Colonic mucosa (tissue), 4 donors: ENCODE measurements at places on chromosomes 1 and 21. TPM values are rescaled to one million over a fixed set of nuclear protein-coding genes. Genes with fewer than 3 reads are reported as not detected.
A peak's percentile ranks its signal among the peaks of the same experiment; 100 is the strongest.

DNA sequence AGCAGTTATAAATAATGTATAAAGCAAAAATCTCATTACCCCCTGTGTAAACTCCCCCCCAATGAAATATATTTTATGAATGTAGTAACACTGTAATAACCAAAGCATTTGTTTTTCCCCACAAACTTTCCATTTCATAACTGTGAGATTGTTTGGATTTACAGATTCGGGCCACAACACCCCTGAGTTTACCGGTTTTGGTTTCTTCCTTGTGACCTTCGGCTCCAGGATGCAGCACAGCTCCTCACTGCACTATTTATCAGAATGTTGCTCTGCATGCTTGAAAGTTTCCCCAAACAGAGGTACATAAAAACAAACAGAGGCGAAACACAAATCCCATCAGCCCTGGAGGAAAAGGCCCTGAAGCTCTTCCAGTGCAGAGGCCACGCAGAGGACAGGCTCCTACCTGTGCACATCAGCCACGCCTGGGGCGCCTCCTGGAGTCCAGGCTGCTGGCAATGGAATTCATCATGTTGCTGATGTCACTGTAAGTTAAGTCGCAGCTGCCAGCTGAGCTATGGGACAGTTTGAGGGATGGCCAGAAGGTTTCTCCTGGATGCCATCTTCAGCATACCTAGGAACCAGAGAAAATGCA lies 122.0 kb downstream of the LMO4 start:
- no peak overlapping the region for H3K4me3 ChIP-seq
- no peaks in the 10 kb centered on the region for H3K4me1 ChIP-seq
- H3K27ac ChIP-seq, result no peak overlapping the region
- H3K27me3 ChIP-seq, result no peaks in the 10 kb centered on the region
- no peaks in the 10 kb centered on the region for H3K36me3 ChIP-seq
- peak; percentile 39 for DNase-seq

DNA sequence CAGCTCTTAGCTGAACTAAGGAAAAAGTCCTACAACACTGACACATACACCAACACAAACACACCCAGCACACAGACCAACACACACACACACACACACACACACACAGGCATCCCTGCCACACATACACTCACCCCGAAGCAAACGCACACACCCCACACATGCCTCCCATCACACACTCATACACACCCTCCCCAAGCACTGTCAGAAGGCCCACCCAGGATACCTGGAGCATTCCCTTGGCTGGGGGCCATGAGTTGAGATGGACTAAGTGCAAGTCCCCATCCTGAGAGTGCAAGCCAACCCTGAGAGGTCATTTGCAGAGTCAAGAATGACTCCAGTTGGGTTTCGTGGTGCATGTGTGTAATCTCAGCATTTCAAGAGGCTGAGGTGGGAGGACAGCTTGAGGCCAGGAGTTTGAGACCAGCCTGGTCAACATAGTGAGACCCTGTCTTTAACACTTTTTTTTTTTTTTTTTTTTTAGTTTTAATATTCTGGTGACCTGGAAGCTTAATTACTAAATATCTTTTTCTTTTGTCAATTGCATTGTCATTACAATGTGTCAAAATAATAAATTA lies 117.3 kb downstream of the RHOU start:
- H3K4me3 ChIP-seq, result no peak overlapping the region
- peaks cover 10% of the 10 kb centered on the region for H3K4me1 ChIP-seq
- no peak overlapping the region for H3K27ac ChIP-seq
- no peaks in the 10 kb centered on the region for H3K36me3 ChIP-seq
- no peaks in the 10 kb centered on the region for H3K27me3 ChIP-seq

GRCh38 chr1:53681977-53682685 lies 56.8 kb downstream of the GLIS1 start:
- DNase-seq, result peak; percentile 81
- H3K36me3 ChIP-seq, result no peaks in the 10 kb centered on the region
- no peak overlapping the region for H3K4me3 ChIP-seq
- peaks cover 6% of the 10 kb centered on the region for H3K4me1 ChIP-seq
- H3K27me3 ChIP-seq, result no peaks in the 10 kb centered on the region
- no peak overlapping the region for H3K27ac ChIP-seq

DNA sequence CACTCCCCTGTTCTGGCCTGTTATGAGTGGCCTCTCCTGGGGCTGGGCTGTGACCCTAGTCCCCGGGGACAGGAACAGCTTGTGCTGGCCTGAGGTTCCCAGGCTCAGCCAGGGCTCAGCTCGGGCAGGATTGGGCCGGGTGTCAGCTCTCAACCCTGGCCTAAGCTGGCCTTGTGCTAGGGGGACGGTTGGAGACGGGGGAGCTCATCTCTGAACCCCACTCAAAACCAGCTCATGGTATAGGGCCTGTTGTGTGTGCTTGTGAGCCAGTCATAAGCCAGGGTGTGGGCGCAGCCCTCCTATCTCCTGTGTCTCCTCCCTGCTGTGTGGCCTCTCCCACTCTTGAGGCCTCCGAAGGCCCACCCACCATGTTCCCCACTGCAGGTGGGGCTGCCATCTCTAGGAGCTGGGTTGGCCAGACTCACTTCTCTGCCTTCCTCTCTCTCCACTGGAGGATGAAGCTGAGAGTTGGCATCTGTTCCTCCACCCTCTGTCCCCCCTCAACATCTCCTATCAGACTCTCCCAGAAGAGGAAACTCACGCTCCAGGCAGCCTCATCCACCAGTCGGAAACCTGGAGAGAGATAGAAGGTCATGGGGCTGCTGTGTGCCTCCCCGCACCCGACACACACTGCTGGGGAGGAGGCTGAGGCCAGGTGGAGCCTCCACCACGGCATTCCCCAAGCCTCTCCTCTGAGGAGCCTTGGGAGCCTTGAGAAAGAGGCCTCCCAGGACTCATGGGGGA lies 1.4 kb downstream of the PEAR1 start:
- H3K4me3 ChIP-seq, result no peak overlapping the region
- no peaks in the 10 kb centered on the region for H3K36me3 ChIP-seq
- no peak for DNase-seq
- peak overlapping the region; percentile 7 for H3K27ac ChIP-seq
- H3K4me1 ChIP-seq, result no peaks in the 10 kb centered on the region

DNA sequence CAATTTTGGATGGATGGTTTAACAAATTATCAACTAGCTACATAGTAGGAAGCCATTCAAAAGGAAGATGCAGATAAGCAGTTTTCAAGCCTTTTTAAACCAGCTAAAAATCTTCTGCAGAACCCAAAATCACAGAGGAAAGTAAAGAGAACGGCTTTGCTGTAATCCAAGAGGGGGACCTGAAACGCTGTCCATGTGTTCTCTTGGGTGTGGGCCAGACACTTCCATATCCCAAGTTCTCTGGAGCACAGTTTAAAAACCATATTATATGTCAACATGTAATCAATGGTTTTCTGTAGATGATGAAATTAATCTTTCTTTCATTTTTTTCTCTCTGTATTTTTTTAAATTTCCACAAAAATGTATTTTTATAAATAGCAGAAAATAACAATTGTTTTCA lies 90.5 kb downstream of the SELENOF start:
- H3K36me3 ChIP-seq, result no peaks in the 10 kb centered on the region
- no peak overlapping the region for H3K4me3 ChIP-seq
- H3K4me1 ChIP-seq, result no peaks in the 10 kb centered on the region
- no peaks in the 10 kb centered on the region for H3K27me3 ChIP-seq

DNA sequence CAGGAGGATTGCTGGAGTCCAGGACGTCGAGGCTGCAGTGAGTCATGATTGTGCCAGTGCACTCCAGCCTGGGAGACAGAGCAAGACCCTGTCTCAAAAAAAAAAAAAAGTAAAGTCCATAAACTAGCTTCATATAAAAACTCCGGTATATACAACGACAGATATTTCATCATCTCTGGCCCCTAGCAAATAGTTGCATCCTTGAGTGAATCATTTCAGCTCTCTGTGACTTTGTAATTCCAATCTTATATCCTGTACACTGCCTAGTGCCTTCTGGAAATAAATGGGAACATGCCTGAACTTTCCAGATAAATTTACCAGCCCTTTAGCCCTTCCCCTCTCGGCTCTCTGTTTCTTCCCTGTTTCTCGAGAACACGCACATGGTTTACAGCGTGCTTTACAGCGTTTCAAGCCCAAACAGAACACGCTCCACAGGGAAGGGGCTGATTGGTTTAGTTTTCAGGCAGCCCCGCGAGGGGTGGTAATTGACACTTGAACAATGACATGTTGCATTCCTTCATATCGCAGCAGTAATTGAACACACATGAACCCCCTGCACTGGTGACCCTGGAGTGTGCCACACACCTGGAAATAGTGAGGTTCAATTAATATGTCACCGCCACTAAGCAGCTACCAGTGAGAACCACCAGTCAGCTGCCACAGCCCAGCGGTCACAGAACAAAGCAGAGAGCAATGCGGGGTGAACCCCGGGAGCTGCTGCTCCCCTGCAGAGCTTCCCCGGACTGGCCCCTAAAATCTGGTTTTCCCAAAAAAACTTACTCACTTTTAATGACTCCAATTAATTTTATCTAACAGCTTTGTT lies 35.7 kb upstream of the SIM2 start:
- DNase-seq, result no peak
- H3K4me3 ChIP-seq, result no peak overlapping the region
- peaks cover 8% of the 10 kb centered on the region for H3K27me3 ChIP-seq
- H3K36me3 ChIP-seq, result no peaks in the 10 kb centered on the region
- H3K27ac ChIP-seq, result no peak overlapping the region
- H3K4me1 ChIP-seq, result no peaks in the 10 kb centered on the region

DNA sequence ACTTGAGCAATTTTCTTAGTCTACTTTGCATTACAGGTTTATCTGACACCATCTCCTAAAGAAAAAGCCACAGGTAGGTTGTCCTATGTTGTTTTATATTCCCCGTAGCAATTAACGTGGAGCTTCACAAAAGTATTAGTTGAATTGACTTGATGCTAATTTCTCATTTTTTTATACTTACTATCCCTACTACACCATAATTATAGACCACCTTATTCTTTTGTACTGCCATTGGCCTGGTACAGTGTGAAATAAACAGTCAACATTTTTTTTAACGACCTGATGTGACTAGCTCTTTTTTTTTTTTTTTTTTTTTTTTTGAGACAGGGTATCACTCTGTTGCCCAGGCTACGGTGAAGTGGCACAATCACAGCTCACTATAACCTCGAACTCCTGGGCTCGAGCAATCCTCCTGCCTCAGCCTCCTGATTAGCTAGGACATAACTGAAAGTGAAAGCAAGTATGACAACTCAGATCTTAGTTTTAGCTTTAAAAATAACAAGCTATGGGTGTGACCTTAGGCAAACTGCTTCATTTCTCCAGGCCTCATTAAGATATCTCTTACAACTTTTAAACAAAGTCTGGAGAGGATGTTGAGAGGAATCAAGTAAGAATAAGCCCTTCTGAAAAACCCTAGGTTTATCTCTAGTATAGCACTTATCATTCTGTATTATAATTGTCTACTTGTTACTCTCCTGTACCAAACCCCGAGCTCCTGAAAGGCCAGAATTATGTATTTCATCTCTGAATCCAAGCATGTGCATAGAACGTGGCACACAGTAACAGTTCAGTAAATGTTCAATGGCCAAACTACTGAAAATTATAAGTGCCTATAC lies 49.5 kb downstream of the LUZP1 start:
- H3K27me3 ChIP-seq, result no peaks in the 10 kb centered on the region
- H3K27ac ChIP-seq, result peak overlapping the region; percentile 39
- H3K4me3 ChIP-seq, result no peak overlapping the region
- no peaks in the 10 kb centered on the region for H3K36me3 ChIP-seq

Gene EFNA1
- 61.3 TPM for total RNA-seq

DNA sequence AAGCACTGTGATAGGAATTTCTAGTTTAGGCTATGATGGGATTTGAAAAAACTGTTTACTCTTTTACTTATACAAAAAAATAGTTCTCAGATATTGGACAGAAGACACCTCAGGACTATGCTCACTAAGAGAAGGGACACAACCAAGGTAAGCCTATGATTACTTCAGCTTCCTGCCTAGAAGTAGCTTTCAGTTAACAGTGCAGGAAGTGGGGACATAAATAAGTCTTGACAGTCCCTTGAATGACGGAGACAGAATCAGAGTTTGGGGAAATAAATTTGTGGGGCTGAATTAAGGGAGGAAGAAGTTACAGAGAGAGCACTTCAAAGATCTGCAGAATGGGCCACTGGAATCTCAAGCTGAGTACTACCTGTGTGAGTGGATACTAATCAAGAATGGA lies 53.8 kb upstream of the OLFM3 start:
- no peaks in the 10 kb centered on the region for H3K4me1 ChIP-seq
- no peak for DNase-seq
- H3K36me3 ChIP-seq, result no peaks in the 10 kb centered on the region
- no peaks in the 10 kb centered on the region for H3K27me3 ChIP-seq
- no peak overlapping the region for H3K27ac ChIP-seq

Gene ANGPTL3
- not detected for total RNA-seq

DNA sequence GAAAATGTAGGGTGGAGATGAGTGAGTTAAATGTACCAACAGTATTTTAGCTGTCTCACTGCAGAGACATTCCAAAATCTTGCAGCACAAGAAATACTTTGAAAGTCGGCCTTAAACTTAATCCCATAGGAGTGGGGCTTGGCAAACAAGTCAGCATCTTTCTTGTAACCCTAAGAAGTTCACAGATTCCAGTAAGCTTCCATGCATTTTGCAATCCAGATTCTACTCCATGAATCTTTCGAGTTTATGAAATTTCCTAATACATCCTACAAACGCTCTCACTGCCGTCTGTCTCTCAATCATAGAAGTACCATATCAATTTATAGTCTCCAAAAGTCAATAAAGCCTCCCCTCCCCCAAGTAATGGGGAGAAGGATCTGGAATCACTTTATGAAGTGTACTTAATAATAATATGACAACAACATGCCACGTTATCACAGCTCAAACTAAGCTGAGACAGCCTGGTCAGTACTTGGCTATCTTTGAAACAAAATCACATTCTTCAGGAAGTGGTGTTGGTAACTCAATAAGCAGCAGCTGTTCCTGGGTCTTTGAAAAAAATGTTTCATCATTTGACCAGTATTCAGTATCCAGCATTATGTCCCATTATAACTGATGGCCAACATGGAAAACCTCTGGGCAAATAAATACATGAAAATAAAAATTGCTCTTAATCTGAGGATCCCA lies 317.4 kb upstream of the RUNX1 start:
- H3K27me3 ChIP-seq, result no peaks in the 10 kb centered on the region
- H3K4me3 ChIP-seq, result no peak overlapping the region
- no peaks in the 10 kb centered on the region for H3K4me1 ChIP-seq
- DNase-seq, result no peak

GRCh38 chr1:84202126-84202525 lies 58.1 kb downstream of the PRKACB start:
- peaks cover 2% of the 10 kb centered on the region for H3K36me3 ChIP-seq
- H3K4me1 ChIP-seq, result no peaks in the 10 kb centered on the region
- H3K27me3 ChIP-seq, result no peaks in the 10 kb centered on the region
